NCI-H2107 (cell line): ENCODE measurements at places on chromosomes 5 and 9.

DNA sequence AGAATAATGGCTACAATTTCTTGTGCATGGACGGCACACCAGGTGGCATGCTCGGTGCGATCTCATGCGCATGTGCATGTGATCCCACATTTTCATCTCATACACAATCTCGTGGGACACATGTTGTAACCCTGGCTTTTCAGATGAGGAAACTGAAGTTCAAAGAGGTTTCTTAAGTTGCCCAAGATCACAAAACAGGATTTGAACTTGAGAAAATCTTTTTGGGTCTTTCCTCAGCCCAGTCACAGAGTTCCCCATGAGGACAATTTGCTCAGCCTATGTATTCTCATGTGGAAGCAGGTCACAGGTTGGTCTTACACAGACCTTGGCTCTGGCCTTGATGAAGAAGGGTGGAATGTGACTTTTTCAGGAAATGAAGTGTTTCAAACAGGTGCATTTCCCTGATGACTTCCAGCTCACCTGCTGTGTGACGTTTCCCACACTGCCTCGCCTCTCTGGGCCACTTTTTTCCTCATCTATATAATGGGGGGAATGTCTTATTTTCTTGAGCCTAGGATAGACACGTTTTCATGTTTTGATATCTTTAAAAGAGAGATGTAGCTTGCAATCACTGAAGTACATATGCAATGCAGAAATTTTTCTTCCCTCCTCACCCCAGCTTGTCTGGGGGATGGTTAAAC lies 7.1 kb upstream of the ORM1 start:
- DNase-seq = no peak

DNA sequence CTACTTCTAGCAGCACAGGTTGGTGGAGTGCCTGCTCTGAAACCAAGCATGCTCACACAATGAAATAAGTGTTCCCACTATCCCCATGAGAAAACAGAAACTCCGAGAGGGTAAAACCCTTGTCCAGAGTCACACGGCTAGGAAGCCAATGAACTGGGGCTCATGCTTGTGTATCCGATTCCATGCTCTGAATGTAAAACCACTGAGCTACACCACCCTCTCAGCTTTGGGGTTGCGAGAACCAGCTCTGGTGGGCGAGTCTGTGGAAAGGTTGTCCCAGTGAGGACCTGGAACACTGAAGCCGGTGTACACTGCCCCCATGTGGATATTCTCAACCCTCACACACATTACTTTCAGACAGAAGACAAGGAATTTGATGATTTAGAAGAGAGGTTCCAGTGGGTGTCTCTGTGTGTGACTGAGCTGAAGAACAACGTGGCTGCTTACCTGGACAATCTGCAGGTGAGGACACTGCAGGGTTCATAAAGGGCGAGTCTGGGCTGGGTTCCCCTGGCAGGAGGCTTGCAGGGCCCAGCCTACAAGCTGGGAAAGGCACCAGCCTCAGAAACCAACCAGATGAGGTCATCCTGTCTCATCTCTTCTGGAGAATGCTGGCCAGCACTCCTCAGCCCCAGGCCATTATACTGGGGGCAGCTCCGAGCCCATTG lies 37.4 kb downstream of the ARHGEF37 start:
- no peak for DNase-seq

- no peak for DNase-seq
Observed at GRCh38 chr9:127987103-127987614, 6.4 kb upstream of the EEIG1 start.

- no peak for DNase-seq
Observed at GRCh38 chr5:82984786-82985735, 92.1 kb downstream of the TMEM167A start.

- no peak for DNase-seq
Observed at GRCh38 chr5:124461157-124461556, 285.3 kb downstream of the ZNF608 start.

- no peak for DNase-seq
Observed at GRCh38 chr5:156378159-156378558, 51.2 kb downstream of the SGCD start.

DNA sequence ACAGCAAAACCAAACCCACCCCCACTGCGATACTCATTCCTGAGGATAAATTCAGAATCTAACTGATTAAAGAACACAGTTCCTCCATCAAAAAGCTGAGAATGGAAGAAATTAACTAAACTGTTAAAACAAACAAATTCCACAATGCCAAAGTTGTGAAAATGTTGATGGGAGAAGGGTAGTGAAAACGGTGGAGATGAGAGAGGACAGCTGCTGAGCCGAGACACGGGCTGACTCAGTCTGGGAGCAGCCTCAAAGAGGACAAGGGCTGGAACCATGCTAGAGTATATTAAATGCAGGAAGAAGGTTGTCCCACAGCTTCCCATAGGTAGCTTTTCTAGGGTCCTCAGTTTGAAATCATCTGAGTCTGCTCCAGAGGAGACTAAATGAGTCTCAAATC lies 14.3 kb downstream of the ADAMTS12 start:
- DNase-seq = no peak

- no peak for DNase-seq
Observed at GRCh38 chr5:137753691-137754187, 424 bp downstream of the HNRNPA0 start.

DNA sequence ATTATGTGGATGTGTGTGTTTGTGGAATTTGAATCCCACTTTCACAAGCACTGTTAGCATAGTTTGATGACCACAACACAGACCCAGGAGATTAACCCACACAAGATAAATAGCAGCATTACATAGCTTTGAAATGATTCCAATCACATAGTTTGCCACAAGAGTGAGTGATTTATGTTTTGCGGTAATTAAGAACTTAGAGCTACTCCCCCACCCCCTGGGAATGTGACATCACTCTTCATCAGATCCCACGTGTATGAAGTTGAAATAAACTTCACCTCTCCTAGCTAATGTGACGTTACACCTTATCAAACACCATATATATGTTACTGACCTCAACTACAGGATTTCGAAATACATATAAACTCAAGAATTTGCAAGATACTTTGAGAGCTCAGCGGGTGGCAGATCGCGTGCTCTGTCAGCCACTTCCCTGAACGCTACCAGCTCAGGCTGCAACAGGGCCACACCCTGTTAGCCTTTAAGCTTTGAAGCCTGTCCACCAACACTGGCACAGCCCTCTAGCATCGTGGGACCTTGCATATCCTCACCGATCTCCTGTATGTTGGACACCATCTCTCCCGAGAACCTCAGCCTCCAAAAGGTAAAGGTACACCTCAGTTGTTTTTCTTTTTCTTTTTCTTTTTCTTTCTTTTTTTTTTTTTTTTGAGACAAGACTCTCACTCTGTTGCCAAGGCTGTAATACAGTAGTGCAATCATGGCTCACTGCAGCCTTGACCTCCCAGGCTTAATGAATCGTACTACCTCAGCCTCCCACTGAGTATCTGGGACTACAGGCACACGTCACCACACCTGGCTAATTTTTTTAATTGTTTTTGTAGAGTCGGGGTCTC lies 1.7 kb upstream of the AGTPBP1 start:
- DNase-seq = no peak

GRCh38 chr9:72173080-72173479 lies 23.8 kb downstream of the GDA start:
- no peak for DNase-seq

GRCh38 chr5:72347801-72348308 lies 27.7 kb downstream of the PTCD2 start:
- no peak for DNase-seq

DNA sequence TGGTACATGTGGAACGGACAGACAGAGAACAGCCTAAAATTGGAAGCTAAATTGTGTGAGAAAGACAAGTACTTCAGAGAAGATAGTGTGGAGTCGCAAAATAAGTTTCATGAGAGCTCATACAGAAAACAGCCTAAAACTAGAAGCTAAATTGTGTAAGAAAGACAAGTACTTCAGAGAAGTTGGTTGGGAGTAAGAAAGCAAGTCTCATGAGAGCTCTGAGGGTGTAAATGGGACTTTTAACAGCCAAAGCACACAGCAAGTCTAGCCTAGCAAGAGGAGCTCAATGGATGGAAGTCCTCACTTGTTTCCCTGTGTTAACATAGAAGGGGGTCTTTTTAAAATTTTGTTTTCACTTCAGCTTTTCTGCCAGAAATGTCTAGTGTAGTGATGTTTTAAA lies 93.1 kb downstream of the STK32A start:
- DNase-seq = no peak

DNA sequence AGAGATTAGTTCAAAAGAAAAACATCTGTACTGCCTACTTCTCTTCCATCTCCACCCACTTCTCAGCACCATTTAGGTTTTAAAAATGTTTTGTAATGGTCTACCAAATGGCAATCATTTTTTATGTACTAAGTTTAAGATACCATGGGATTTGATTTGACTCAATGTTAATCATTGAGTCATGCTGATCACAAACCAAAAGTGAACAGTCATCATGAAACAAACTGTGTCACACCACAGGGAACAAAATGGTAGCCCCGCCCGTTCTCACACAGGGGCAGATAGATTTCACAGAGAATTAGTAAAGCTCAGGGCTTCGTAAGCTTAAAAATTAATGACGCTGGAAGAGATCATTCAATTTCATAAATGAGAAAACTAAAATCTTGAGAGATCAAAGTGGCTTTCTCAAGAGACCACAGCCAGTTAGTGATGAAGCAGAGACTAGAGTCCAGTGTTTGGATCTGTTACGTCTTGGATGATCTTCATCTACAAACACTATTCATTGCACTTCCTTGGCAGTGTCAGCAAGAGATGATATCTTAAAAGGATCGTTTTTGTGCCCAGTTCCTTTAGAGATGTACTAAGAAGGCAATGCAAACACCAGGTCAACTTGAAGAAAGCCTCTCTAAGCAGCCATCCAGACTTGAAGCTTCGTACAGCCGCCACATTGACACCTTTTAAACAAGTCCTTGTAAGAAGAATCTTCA lies 33.9 kb upstream of the TRIO start:
- no peak for DNase-seq

DNA sequence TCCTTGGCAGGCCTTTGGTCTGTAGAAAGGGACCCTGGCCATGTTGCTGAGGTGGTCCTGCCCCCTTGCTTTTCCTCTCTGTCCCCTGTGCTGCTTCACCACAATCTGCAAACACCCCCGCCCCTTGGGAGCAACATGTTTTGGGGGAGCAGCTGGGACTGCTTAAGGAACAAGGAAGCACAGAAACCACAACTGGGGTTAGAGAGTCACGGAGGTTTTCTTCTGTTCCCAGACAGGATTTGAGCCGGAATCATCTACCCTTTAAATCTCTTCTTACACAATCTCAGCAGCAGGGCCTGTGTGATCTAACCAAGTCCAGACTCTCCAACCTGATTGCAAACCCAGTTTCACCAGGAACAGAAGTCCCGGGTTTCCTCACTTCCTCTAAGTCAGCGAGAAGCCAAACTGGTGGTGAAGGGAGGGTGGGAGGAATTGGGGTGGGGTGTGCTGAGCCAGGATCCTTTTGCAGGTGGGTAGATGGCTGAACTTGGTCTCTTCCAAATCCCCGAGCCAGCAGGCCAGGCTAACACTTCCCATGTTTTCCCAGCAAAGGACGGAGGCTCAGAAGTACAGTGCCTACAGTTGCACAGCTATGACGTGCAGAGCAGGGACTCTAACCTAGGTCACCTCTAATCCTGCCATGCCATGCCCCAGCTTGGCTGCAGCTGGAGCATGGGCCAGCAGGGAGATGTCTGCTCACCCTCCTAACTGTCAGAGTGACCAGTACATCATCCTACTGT lies 25.0 kb downstream of the SH3PXD2B start:
- DNase-seq = no peak

DNA sequence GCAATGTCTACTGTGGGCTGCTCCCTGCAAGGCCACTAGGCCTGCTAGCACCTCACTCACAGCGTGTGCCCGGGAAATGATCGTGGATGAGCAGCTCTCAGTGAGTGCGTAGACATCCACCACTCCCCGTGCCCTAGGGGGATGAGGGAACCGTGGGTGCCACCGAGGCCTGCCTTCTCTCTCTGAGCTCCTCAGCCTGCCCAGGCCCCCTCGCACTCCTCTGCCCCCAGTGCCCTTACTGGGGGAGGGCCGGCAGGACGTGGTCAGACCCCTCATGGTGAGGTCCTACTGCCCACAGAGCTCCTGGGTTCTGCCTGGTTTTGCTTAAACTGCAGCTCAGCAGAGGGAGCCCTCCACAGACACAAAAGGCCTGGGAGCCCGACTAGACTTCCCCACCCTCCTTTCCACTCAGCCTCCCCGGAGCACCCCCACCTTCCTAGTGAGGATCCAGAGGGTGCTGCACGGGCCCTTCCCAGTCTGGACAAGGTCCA lies 220.0 kb downstream of the CACNA1B start:
- no peak for DNase-seq

DNA sequence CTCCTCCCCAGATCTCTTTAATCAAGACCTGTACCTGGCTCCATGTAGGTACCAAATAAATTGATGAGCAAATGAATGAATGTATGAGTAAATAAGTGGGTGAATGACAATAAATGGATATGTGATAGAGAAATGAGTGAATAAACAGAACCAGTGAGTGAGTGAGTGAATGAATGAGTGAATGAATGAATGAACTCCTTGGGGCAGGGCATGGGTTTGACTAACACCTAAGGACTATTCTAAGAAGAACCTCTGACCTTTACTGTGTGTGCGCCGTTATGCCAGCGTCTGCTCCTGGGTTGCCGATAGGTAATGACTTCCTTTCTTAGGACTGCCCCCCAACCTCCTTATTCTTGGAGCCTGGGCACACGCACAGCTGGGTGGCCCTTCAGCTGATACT lies 1.8 kb upstream of the RPL26L1 start:
- DNase-seq = no peak

GRCh38 chr9:6270896-6271295 lies 55.3 kb downstream of the IL33 start:
- DNase-seq = no peak

GRCh38 chr9:9002826-9003583 lies 1203.4 kb upstream of the DMAC1 start:
- peak; percentile 26 for DNase-seq

DNA sequence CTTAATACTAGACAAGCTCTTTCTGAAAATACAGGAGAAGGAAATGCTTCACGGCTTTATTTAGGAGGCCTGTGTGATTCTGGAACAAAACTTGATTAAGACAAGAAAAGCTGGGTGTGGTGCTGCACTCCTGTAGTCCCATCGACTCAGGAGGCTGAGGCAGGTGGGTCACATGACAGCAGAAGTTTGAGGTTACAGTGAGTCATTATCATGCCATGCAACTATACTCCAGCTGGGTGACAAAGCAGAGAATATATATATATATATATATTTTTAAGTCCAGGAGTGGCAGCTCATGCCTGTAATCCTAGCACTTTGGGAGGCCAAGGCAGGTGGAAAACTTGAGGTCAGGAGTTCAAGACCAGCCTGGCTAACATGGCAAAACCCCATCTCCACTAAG lies 33.1 kb upstream of the SPIN1 start:
- no peak for DNase-seq

DNA sequence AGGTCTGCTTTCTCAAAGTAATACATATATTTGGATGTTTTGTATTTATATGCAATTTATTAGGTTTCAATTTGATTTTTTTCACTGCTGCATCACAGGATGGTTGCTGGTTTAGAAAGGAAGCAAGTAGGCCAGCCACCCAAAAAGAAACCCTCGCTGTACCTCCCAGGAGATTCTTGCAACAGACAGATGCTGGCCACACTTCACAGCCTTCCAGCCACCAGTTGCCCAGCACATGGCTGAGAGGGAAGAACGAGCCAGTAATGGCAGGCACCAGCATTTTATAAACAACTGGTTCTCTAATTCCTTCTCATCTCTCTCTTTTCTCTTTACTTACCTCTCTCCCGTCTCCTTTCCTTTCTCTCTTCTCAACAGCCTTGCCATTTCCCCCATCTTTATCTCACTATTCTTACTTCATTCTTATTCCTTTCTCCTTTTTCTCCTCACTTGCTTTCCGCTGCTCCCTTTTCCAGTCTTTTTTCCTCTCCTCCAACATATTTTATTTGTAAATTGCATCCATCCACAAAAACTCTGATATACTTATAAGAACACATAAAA lies 38.9 kb downstream of the EFNA5 start:
- DNase-seq = no peak

GRCh38 chr9:125748446-125749099 lies 1.4 kb downstream of the PBX3 start:
- DNase-seq = no peak
